ENCODE measurements at places on chromosomes 5 and 9. TPM values are rescaled to one million over a fixed set of nuclear protein-coding genes. Genes with fewer than 3 reads are reported as not detected.

GRCh38 chr5:175159956-175160355 lies 284.0 kb downstream of the DRD1 start:
- no peaks in the 10 kb centered on the region for H3K4me1 ChIP-seq
- DNase-seq = no peak
- no peak overlapping the region for H3K4me3 ChIP-seq
- H3K27me3 ChIP-seq = no peaks in the 10 kb centered on the region

GRCh38 chr9:115277301-115277700 lies 159.3 kb upstream of the TNC start:
- no peaks in the 10 kb centered on the region for H3K36me3 ChIP-seq
- H3K27ac ChIP-seq = no peak overlapping the region
- no peak overlapping the region for H3K4me3 ChIP-seq
- DNase-seq = no peak
- no peaks in the 10 kb centered on the region for H3K27me3 ChIP-seq

- no peaks in the 10 kb centered on the region for H3K36me3 ChIP-seq
- no peaks in the 10 kb centered on the region for H3K27me3 ChIP-seq
- no peak overlapping the region for H3K27ac ChIP-seq
These were observed 11.3 kb downstream of the RALGPS1 start for GRCh38 chr9:126925876-126926275.

Gene ITK
- 1.3 TPM for total RNA-seq

DNA sequence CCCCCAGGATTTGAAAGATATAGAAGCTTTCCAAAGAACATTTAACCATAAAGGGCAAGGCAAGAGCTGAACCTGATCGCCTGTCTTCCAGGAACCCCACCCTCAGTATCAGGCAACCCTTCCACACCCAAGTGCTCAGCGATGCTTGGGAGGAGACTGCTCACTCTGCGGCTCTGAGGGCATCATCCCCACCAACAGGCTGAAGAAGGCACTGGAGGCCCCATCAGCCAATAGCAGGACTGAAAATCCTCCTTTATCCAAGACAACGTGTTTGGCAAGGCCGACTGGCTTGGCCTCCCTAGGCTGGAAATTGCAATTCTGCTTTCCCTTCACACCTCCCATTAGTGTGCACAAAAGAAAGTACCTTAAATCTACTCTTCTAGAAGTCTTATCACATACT lies 1.4 kb upstream of the PPP2CA start:
- DNase-seq = no peak
- H3K4me1 ChIP-seq = peaks cover 33% of the 10 kb centered on the region
- H3K27me3 ChIP-seq = no peaks in the 10 kb centered on the region
- H3K36me3 ChIP-seq = peaks cover 26% of the 10 kb centered on the region
- no peak overlapping the region for H3K27ac ChIP-seq
